ENCODE measurements at places on chromosomes 2 and 18.

DNA sequence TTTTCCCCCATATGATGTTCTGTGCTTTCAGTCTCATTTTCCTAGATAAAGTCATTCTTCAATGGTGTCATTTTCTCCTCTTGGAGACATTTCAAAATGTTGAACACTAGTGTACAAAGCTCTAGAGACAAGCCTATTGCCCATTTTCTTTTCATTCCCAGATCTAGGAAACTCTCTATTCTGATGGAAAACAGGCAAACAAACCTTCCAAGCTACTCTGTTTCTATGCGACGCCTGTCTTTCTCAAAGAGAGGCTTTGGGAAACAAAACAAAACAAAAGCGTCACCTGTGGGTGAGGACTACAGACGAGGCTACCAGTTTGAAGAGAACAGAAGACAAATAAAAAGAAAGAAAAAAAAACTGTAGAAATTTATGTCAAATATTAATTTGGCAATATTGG is 311.0 kb downstream of the CBLN2 start:
- no peaks in the 10 kb centered on the region for H3K4me1 ChIP-seq
- H3K4me3 ChIP-seq: no peak overlapping the region
- H3K27ac ChIP-seq: no peak overlapping the region
- no peaks in the 10 kb centered on the region for H3K27me3 ChIP-seq

GRCh38 chr18:48622911-48623431 is 84.1 kb downstream of the CTIF start:
- no peak overlapping the region for H3K4me3 ChIP-seq
- H3K36me3 ChIP-seq: no peaks in the 10 kb centered on the region
- DNase-seq: no peak
- H3K4me1 ChIP-seq: no peaks in the 10 kb centered on the region
- H3K27ac ChIP-seq: no peak overlapping the region

DNA sequence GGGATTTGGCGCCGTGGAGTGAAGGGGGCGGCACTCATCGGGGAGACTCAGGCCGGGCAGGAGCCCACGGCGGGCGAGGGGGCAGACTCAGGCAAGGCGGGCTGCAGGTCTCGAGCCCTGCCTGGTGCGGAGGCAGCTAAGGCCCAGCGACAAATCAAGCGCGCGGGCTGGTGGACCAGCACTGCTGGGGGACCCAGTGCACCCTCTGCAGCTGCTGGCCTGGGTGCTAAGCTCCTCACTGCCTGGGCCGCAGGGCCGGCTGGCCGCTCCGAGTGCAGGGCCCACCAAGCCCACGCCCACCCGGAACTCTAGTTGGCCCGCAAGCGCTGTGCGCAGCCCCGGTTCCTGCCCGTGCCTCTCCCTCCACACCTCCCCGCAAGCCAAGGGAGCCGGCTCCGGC is 26.2 kb upstream of the SPP2 start:
- peaks cover 34% of the 10 kb centered on the region for H3K4me1 ChIP-seq
- H3K27me3 ChIP-seq: no peaks in the 10 kb centered on the region
- no peak overlapping the region for H3K4me3 ChIP-seq
- H3K36me3 ChIP-seq: no peaks in the 10 kb centered on the region

DNA sequence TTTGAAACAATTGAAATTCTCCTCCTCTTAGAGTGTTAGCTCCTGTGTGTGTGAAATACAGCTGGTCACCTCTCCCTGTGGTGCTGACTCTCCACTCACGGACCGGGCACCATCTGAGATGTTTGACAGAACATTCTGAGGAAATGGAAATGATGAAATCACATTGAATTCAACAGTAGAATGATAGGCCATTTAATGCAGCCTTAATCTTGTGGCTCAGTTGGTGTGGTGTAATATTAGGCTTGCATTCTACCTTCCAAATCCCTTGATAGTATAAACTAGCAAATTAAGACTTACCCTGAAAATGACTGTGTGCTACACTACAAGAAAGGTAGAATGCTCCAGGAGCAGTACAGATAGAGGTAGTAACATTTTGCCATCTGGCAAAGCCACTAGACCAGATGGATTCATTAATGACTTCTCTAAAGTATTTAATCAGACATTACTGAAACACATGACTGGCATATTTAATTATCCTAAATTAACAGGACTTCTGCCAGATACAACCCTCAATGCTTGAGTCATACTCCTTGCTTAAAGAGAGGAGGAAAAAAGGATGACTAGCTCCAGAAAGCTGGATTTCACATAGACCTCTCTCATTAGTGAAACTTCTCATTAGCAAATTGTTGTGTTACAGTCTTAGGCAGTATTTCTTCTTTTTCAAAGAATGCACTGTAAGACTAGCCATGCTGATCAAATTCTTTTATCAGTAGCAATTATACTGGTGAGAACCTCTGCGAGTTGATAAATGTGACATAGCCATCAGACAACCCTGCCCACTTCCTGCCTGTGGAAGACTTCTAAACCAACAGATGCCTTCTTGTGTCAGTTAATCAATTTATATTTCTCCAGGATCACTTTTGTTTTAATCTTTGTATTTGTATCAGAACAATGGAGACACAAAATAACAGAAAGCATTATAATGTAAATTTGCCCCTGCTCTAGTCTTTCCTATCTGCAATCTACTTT is 80.6 kb downstream of the EML6 start:
- peaks cover 8% of the 10 kb centered on the region for H3K27me3 ChIP-seq
- H3K36me3 ChIP-seq: no peaks in the 10 kb centered on the region
- H3K4me3 ChIP-seq: no peak overlapping the region
- H3K4me1 ChIP-seq: peaks cover 5% of the 10 kb centered on the region

GRCh38 chr2:48319863-48320262 is 210.1 kb upstream of the STON1 start:
- DNase-seq: no peak
- peaks cover 54% of the 10 kb centered on the region for H3K4me1 ChIP-seq
- peaks cover 38% of the 10 kb centered on the region for H3K36me3 ChIP-seq
